ENCODE measurements at places on chromosomes 1 and 21.

DNA sequence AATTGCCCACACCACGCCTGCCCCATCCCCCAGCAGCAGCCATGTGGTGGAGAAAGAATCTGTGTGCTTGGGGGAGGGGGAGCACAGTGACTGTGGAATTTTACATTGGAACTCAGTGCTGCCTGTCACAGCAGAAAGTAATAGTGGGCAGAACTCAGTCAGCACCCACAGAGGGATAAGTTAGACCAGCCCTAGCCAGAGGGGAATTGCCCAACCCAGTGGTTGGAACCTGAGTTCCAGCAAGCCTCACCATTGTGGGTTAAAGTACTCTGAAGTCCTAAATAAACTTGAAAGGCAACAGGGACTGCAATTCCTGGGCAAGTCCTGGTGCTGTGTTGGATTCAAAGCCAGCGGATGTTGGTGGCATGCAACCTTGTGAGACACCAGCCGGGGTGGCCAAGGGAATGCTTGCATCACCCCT, 88.8 kb downstream of the MRPL39 start:
- peak; percentile 0 for DNase-seq

DNA sequence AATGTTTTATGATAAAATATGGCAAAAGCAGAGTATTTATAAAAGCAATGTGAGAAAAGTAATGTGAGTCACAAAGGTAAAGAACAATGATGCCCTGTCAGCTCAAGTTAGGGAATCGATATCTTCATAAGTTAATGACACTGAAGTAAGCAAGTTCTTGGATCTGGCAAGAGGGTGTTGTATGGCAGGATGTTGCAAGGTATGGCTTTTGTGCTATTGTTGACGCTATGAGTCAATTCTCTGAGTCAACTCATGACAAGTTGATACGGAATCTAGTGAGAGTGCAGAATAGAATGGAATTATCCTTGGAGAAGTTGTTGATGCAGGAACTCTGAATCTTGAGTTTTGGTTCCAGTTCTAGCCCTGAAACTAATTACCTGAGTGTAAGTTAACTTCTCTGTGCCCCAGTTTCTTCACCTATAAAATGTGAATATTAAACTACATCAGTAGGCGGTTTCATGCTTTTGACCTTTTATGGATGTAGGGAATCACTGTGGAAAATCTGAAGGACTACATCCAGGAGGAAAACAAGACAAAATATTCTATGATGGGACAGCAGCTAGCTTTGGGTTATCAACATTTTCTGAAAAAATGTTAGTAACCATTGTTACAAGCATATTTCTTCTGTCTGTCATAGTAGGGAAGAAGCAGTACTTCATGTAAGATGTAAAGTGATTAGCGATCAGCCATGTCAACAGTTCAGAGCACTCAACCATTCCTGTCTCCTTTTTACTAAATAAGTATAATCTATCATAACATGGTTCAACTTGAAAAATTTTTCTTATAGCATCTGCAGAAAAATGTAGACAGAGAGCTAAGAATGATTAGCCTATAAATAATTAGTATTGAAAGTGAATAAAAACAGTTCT, 96.9 kb downstream of the ATP6V1G3 start:
- DNase-seq = peak; percentile 59

DNA sequence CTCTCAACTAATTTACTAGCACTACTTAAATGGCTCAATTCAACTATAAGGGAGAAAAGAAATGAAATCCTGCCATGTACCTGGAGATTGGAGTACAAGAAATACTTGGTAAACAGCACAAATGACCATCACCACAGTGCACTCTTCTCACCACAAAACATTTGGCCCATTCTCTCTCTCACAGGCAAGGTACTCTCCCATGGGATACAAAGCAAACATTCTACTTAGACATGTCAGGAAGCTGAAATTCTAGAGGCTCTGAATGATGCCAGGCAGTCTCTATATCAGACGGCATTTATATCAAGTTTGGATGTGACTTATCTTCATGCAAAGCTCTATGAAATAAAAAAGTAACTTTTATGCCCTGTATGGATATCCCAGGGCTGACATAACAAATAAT, 72.5 kb downstream of the DPT start:
- DNase-seq = no peak

DNA sequence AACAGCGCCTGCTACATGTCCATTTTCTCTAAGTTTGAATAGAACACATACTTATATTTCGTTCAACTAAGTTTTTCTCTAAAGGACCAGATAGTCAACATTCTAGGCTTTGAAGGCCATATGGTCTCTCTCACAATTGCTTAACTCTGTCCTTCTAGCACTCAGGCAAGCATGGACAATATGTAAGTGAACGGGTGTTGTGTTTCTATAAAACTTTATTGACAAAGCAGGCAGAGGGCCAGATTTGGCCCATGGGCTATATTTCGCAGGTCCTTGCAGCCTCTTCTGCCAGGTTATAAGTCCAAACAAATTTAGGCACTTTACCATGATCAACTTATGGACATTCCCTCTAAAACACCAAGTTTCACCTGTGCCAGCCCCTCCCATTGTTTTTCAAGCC, 21.1 kb downstream of the KLHDC7A start:
- DNase-seq = no peak

DNA sequence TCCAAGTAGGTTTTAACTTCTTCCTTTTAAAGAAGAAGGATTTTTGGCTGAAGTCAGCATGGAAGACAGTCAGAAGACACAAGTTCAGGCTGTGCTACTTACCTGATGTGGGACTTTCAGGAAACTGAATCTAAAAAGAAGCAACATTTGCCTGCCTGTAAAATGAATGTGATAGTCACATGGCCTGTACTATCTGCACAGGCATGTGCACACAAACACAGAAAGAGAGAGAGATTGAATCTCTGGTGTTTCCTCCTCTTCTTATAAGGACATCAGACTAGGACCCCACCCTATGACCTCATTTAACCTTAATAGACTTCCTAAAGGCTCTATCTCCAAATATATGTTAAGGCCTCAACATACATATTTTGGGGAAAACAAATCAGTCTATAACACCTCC, 542.9 kb downstream of the PLPP3 start:
- no peak for DNase-seq

GRCh38 chr1:97693601-97694000, 227.2 kb downstream of the DPYD start:
- no peak for DNase-seq

DNA sequence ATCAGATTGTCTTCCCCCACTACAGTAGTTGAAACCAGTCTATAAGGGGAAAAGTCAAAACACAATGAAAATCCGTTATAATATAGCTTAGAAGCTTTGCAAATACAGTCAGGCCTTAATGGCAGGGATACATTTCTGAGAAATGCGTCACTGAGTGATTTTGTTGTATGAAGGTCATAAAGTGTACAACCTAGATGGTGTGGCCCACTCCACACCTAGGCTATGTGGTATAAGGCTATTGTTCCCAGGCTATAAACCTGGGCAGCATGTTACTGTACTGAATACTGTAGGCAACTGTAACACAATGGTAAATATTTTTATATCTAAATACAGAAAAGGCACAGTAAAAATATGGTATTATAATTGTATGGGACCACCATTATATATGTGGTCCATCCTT, 188.0 kb upstream of the L1TD1 start:
- DNase-seq = no peak

GRCh38 chr1:244297616-244298015, 154.1 kb downstream of the ADSS2 start:
- DNase-seq = no peak

GRCh38 chr1:100606438-100606837, 68.5 kb downstream of the GPR88 start:
- DNase-seq = peak; percentile 52

DNA sequence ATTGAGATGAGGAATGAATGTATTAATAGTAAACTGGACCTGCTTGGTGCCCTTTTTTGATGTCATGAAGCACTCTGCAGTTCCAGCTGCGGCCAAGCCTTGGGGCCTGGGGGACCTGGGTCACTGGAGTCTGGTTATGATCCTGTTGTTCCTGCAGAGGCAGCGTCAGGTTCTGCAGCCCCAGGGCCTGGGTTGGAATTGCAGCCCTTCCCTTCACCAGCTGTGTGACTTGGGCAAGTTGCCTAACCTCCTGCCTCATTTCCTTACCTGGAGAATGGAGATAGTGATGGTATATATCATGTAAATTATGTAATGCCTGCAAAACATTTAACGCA, 9.1 kb upstream of the ATP5PO start:
- DNase-seq = no peak

- DNase-seq = no peak
Measured at GRCh38 chr1:7292714-7293419, 478.2 kb upstream of the VAMP3 start.

GRCh38 chr1:27601771-27602461, 2.0 kb downstream of the AHDC1 start:
- no peak for DNase-seq

GRCh38 chr1:164754088-164754600, 195.2 kb downstream of the PBX1 start:
- DNase-seq = no peak

GRCh38 chr1:228228601-228229074, 20.8 kb downstream of the OBSCN start:
- peak; percentile 94 for DNase-seq

- peak; percentile 7 for DNase-seq
Measured at GRCh38 chr1:197763769-197764168, 11.5 kb downstream of the DENND1B start.

DNA sequence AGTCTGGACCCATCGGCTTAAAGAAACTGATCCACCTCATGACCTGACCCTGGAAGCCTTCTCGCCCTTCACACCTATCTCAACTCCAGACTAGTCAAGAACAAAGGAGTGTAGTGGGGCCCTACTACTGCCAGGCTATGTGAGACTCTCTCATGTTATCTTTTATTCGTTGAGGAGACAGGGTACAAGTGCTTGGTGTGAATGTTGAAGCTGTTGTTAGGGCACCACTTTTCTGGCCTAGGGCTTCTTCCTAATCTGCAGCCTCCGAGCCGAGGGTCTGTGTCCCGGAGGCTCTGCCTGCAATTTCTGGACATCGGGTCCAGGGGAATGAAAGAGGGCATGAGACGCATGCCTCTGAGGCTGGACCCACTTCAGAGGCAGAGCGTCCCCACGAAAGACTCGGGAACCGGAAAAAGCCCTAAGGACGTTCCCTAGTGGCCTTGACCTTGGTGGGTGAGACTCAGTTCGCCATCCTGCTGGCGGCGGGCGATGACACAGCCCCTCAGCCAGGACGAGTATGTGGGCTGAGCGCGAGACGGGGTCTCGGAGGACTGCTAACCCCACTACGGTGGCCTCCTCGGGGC, 671 bp downstream of the DNAJC11 start:
- DNase-seq = peak; percentile 30

GRCh38 chr1:63593886-63594605, 835 bp downstream of the PGM1 start:
- peak; percentile 51 for DNase-seq

DNA sequence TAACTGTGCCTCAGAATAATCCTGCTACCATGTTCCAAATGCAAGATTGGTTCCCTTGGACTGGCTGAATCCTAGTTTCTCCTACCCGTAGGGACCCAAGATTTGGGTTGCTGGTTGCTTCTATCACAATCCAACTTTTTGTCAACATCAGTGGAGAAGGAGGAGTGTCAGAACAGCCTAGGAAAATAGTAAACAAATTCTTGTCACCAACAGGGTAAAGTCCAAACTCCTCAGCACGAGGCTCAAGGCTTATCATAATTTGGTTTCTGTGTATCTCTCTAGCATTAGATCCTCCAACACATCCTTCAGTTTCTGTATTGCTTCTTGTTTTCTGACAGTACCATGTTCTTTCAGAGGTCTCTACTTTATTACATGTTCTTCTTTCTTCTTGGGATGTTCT, 370.2 kb upstream of the DAB1 start:
- no peak for DNase-seq

GRCh38 chr1:107963601-107964335, 1.2 kb downstream of the VAV3 start:
- peak; percentile 38 for DNase-seq

- DNase-seq = no peak
Measured at GRCh38 chr21:36510911-36511310, 31.0 kb upstream of the CLDN14 start.

DNA sequence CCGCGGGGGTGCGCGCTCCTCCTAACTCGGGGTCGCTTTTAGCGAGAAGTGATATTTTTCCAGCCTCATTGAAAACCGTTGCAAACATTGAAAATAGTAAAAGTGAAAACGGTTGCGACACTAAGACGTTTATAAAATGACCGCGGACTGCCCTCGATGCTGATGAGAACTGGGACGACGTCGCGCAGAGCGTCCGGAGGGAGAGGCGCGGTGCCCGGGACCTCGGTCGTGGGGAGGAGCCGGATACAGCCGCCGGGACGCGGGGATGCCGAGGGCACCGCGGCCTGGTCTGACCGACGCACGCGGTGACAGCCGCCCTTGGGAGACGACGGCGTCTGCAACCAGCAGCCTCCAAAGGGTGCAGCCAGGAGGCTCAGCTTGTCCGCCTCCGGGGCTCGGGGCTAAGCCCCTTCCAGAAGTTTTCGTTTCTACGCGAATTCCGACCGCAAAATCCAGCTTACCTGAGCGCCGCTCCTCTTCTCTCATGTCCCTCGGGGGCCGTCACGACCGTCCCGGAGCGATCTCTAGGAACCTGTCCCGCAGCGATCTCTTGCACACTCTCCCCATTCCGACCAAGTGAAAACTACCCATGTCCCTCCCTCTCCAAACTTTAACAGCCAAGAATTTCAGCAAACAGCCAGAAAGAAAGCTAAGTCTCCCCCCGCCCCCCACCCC, 144.4 kb upstream of the ETS2 start:
- peak; percentile 62 for DNase-seq

DNA sequence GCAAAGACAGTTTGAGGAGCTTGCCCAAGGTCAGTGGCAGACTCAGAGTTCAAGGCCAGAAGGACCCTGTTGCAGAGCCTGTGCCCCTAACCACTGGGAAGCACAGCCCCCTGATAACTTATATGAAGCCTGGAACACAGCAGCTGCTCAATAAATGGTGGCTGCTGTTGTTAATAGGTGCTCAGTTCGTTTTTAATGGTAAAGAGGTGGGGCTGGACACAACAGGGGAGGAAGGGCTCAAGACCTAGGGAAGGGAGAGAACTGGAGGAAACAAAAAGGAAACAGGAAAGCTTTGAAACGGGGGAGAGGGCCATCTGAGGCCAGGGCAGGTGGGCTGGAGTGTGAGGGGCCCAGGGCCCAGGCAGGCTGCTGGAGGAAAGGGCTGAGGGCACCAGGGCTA, 125.4 kb downstream of the LACTBL1 start:
- DNase-seq = no peak

DNA sequence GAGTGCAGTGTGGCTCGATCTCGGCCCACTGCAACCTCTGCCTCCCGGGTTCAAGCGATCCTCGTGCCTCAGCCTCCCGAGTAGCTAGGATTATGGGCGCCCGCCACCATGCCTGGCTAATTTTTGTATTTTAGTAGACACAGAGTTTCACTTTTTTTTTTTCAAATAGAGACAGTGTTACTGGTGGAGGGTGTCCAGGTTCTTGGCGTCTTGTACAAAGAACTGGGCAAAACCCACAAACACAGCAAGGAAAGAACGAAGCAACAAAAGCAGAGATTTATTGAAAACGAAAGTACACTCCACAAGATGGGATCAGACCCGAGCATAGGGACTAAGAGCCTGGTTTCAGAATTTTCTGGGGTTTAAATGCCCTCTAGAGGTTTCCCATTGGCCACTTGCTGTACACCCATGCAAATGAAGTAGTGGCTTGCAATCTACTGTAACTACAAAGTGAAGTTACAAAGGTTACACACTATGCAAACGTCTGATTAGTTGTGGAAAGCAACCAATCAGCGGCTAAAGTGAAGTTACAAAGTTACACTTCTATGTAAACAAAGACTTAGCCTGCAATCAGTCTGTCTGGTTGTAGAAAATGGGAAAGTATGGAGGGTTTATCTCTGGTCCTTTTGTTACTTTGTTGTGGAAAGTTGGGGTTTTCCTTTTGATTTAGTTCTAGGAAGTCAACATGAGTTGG, 199.1 kb downstream of the DYRK1A start:
- DNase-seq = peak; percentile 42

Data from mesenchymal stem cell (in vitro differentiated cells and primary cell).